ENCODE measurements at places on chromosomes 5 and 9.

DNA sequence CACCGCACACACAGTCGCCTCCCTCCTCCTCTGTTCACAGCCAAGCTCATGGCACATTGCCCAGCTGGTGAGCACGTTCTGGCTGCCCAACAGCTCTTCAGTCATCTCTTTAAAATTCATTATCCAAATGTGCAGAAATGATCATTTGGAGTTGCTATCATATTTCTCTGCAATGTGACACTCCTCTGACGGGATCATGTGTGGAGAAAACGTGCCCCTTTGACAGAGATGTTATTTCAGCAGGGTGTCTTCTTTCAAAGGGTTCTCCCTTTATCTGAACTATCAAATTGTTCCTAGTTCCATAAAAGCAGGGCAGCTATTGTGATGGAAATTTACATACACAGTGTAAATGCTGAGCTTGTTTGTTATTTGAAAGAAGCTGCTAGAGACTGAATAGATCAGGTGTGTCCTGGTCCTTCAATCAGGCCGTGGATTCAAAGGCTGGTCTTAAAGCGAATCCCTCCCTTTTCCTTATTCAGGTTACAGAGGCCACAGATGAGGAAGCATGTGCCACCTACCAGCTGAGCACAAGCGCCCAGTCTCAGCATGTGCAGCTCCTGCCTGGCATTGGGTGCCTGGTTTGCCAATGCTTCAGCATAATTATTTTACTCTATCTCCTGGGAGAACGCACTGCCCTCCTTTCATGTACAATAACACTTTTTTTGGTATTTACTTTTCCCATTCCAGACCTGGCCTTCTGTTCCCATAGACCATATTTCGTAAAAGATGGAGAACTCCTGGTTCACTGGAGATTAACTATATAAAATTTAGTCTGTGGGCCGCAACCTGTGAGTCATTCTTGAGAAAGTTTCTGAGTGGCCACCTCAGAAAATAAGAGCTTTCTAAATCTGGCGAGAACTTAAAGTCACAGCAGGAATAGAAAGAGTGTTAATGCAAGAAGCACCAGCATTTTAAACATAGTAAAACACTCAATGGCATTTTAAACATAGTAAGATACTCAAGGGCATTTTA, 433.7 kb downstream of the ENC1 start:
- peak; percentile 90 for DNase-seq

DNA sequence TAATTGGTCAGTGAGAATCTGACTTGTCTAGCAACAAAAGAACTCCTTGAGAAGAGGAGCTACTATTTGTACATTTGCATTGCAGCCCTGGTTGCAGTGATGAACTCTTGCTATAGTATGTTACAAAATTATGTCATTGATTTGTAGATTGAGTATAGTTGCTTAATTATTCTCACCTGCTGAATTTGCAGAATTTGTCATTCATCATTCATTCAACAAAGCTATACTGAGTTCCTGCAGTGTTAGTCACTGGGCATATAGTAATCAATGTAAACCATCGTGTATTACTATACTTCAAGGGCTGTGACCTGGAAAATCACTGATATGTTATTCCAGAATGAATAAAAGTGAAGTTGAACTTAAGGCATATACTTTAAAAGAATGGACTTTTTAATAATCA, 50.1 kb downstream of the SLC1A3 start:
- no peak for DNase-seq

GRCh38 chr9:131642496-131643083, 97.3 kb downstream of the PRRT1B start:
- DNase-seq = no peak

DNA sequence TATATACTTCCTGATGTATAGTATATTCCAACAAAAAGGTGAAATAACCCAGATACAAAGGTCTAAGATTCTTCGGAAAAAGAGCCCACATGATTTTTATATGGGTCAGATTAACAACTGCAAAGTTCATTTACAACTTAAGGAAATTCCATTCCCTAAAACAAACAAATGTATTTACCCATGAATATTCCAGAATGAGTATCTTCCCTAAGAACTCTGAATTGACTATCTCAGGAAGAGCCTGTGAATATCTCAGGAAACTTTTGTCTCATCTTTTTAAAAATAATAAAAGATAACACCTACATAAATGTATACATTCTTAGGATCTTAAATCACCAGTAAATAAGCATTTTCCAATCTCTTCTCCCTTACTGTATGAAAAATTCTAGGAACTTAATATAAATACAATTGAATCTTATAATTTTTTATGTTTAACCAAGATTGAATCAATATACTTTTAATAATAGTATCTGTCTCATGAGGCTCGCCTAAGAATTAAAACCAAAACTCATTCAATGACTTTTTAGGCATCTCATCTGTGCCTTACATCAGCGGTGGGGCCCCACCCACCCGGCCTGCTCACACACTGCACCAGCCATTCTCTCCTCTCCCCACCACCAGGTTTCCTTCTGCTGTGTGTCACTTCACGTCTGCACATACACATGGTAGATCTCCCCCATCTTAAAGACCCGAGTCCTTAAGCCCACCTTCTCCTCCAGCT, 78.1 kb downstream of the RAPGEF1 start:
- DNase-seq = no peak

DNA sequence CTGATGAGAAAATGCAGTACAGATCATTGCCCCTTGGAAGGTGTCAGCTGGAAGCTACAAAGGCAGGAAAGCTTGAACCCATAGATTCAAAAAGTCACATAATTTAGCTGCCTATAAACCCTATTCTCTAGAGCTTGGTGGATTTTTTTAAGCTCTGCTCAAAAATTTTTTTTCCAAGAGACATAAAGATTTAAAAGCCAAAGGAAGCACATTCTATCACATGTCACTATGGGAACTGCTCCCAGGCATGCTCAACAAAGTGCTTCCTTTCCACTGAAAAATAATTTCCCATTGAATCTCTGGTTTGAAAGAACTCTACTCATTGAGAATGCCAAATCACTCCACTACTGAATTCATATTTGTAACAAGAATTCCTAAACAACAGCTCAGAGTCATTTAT, 419.8 kb downstream of the CETN3 start:
- no peak for DNase-seq

DNA sequence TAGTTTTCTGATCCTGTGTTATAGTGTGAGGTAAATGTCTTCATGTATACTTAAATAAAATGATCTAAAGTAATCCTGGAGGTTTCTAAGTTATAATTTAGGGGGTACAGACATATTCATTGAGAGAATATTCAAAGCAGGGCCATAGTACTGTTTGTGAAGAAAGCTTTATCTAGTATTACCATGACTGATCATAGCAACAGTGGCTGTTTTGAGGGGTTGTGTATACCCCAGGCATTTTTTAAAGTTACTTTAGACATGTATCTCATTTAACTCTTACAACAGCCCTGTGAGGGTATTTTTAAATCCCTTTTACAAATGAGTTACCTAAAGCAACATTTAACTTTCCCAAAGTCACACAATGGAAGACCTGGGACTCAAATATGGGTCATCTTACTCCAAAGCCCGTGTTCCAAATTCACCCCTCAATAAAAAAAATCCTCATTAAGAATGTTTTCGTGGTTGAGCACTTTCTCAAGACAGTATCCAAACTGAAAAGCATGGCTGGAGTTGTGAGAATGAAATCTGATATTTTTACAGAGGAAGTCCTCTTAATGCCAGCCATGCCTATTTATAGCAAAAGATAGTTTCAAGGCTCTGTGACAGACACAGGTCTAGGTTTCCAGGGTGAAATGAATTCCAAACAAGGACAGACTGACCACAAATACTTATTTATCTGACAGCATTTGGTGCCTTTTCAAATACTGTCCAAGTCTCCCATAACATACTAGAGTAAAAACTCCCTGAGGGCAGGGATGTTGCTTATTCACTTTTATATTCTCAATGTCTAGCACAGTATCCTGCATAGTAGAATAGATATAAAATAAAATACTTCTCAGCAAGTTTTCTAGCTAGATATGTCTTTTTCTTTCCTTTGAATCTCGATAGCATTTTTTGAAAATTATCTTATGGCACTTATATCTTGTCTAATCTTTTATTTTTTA, 10.4 kb downstream of the STOM start:
- DNase-seq = peak; percentile 22

DNA sequence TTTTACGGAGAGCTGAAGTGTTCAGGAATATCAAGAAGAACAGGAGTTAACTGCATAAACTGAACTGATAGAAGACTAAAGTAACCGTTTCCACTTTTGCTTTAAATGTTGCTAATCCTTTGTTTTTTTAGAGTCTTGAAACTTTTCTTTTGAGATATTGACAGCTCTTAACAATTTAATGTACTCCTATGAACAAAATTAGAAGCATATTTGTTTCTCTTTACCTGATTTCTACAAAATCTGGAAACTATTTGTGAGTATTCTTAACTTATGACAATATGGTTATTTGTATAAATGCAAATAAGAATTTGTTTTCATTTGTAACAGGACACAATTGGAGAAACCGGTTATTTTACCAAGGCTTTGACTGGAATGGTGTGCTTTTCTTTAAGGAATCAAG, 89.5 kb upstream of the FAM120A start:
- DNase-seq = no peak

- DNase-seq = no peak
Measured at GRCh38 chr9:8259028-8259427, 459.4 kb upstream of the DMAC1 start.

- DNase-seq = no peak
Measured at GRCh38 chr9:89448381-89448780, 49.5 kb downstream of the SEMA4D start.

- peak; percentile 46 for DNase-seq
Measured at GRCh38 chr5:31962871-31963307, 211.2 kb downstream of the GOLPH3 start.

GRCh38 chr5:14579246-14579645, 2.3 kb upstream of the OTULINL start:
- no peak for DNase-seq

DNA sequence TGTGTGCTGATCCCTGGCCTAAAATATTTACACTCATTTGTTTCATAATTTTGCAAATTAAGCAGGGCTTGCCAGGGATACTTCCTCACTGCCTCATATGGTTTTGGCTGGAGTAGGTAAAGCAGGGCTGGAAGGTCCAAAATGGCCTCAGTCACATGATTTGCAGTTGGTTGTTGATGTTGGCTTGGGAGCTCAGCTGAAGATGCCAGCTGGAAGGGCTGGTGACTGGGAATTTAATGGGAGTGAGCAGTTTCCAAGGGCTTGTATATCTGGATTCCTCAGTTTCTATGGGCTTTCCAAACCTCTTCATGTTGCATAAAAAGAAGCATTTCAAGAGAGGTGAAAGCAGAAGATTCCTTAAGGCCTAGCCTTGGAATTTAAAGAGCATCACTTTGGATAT, 729.3 kb downstream of the CDH18 start:
- no peak for DNase-seq

DNA sequence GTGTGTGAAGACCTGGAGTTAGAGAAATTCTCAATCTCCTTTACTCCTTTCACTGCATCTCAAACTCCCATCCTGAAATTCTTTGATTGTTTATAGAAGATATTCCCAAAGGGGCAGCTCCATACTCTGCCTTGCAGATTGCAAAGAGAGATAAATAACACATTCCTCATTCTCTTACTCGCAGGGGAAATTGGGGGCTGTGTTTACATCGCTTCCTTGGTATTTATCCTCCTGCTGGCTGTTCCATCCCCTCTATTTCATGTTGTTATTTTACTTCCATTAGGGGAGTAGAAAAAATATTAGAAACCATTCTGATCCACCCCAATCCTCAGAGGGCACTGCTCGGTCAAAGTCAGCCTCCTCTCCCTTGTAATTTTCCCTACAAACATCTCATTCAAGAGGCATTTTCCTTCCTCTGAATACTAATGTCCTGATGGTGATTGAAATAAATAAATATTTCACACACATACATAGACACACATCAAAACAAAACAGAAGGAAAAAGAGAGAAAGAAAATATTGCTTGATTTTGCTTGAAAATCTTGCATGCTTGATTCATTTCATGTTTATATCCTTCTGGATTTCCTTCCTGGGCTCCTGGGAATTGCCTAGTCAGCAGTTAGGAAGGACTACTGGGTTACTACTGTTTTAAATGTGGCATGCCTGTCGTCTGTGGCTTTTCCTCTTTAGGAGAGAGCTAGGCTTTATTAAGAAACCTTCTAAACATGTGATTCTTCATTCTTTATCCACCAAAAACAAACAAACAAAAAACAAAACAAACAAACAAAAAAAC, 420.1 kb upstream of the PAPPA start:
- no peak for DNase-seq

DNA sequence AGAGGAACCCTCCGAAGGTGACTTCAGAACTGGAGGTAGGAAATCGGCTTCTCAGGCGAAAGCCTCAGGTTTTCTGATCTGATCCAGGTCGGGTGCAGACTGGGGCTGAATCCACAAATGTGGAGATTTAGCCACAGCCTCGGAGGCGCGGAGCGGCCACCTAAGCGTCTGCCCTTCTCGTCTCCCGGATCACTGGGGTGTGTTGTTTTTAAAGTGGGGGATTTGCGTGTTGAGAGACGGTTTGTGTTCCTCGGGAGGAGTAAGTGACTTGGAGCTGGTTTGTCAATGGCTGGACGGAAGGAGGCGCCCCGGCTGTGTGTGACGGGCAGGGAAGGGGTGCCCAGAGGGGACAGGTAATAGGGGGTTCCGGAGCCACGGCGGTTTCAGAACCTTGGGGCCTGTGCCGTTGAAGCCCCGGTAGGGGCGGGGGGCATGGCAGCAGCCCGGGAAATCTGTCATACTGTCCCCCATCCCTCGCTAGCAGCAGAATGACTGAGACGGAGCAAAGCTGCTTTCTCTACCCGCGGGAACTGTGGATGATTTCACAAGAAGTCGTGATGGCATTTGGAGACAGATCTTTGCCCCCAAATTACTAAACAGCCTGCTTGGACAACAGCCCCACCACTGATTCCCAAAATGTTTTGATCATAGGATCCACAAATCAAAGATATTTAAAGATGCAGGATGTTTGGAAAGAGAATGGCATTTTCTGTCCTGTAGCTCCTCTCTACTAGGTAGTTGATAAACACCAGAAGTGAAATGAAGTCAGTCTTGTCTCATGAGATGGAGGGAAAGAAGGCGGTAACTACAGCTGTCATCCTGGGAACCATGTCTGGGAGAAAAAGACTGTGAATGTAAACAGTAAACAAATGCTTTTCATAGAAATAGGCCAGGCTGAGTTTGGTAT, 216.5 kb downstream of the PDZD2 start:
- DNase-seq = peak; percentile 32

GRCh38 chr5:96660971-96661854, 963 bp upstream of the CAST start:
- peak; percentile 66 for DNase-seq

Data from kidney tubule cell (primary cell).